ENCODE measurements at places on chromosomes 16 and 17.

- DNase-seq, result no peak
Measured at GRCh38 chr16:89843409-89844350, 15.4 kb downstream of the SPIRE2 start.

- DNase-seq, result no peak
Measured at GRCh38 chr16:56975714-56976113, 13.6 kb upstream of the NLRC5 start.

- DNase-seq, result no peak
Measured at GRCh38 chr17:6894206-6894528, 62.6 kb upstream of the TEKT1 start.

- no peak for DNase-seq
Measured at GRCh38 chr16:17330044-17330443, 140.7 kb downstream of the XYLT1 start.

DNA sequence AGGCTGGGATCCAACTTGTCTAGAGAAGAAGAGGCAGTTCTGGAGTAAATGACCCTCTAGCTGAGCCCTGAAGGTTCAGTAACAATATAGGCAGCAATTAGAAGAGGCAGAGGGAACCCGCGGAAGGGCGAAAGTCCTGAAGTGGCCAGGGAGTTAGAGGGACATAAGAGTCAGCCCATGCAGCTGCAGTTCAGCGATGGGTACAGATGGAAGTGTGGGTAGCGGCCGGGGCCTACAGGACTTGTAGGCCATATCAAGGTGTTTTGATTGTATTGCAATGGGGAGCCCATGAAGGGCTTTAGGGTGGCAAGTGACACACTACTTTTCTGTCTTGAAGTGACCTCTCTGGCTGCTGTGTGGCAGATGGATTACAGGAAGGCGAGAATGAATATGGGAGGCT is 3.0 kb downstream of the ELAC2 start:
- DNase-seq, result no peak

GRCh38 chr16:86073103-86073625 is 174.2 kb downstream of the IRF8 start:
- DNase-seq, result no peak

- no peak for DNase-seq
Measured at GRCh38 chr16:17354141-17354601, 116.6 kb downstream of the XYLT1 start.

DNA sequence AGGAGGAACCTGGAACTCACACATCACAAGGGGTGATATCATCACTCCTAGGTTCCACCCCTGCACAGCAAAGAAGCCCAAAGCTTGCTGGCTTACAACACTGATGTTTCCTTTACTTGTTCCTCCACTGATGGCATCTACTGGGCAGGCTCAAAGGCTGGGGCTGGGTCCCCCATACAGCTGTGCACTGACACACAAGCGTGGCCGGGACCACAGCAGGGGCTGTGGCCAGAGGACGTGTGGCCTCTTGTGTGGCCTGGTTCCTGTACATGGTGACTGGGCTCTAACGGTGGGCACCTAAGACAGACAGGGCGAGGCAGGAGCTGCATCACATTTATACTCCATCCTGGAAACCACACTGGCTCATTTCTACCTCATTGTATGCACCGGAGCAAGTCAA is 264.4 kb upstream of the FOXF1 start:
- no peak for DNase-seq

DNA sequence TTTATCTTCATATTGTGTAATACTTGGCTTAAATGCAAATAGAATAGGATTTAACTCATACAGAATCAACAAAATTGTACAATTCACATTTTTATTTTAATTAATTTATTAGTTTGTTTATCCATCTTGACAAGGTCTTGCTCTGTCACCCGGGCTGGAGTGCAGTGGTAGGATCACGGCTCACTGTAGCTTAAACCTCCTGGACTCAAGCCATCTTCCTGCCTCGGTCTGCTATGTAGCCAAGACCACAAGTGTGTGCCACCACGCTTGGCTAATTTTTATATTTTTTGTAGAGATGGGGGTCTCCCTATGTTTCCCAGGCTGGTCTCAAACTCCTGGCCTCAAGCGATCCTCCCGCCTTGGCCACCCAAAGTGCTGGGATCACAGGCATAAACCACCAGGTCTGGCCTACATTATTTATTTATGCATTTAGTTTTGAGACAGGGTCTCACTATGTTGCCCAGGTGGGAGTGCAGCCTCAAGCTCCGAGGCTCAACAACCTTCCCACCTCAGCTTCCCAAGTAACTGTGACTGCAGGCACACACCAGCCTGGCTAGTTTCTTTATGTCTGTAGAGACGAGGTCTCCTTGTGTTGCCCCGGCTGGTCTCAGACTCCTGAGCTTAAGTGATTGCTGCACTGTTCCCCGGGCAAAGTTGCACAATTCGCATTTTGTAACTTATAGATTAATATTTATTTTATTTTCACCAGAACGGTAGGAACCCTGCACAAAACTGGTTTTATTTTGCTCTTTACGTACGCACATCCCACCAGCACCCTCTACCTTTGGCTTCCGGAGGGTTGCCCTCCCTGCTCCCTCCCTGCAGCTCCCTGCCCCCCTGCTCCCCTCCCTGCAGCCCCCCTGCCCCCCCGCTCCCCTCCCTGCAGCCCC is 4.9 kb downstream of the DPEP1 start:
- DNase-seq, result no peak

- no peak for DNase-seq
Measured at GRCh38 chr16:24826096-24826690, 19.6 kb upstream of the SLC5A11 start.

DNA sequence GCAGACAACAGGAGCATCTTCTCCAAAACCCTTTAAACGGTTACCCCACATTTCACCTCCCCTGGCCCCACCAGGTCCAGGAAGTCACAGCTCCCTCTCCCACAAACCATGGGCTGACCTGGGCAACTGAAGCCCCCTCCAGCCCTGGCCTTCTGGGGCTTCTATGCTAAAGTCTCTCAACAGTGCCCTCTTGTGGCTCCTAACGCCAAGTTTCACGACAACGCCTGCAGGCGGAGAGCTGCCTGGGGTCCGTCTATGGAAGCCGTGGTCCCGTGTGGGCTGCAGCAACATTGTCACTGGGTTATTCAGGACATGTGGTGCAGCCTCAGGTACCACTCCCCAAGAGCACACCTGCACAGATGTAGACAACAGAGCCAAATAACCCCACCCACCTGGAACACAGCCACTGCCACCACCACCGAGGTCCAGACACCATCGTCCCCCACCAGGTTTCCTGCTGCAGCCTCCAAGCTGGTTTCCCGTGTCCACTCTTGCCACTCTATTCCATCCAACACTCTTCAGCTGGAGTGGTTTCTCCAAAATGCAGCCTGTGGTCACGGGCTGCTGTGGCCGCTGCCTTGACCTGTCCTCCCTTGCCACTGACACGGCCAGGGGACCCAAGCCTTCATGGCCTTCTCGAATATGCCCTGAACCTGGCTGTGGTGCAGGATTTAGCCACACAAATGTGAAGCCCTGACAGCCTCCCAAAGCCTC is 19.1 kb downstream of the C16orf95 start:
- no peak for DNase-seq

DNA sequence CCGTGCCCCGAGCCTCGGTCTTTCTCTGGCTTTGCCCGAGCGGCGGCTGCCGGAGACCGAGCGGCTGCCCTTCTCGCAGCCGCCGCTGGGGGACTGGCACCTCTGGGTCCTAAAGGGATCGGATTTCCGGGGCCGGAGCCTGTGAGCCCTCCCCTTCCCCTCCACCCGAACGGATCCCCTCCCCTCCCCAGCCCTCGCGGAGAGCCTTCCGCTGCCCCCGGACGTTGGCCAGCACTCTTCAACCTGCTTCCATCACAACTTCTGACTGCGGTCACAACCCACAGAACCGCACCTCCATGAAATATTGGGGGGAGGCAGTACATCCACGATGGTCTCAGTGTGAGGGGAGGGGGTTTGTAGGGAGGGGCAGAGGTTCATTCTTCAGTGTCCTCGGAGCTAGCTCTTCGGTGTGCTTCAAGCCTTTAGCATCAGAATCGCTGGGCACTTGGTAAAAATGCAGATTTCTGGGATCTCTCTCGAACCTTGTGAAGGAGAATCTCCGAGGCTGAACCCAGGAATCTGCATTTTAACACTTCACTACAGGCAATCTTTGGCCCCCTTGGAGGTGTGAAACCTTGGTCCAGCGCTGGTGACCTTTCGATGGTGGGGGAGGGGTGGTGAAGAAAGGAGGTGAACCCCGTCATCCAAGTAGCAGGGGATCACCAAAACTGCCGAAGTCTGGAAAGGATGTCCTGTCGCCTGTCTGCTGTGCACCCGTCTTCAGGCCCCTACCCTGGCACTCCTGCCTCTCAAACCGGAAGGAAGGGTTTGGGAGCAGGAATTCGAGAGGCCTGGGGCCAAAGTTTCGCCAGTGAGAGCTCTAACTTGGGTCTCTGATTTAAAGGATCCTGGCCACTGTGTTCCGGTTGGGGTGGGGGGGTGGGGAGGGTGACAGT is 812 bp upstream of the PPP1R9B start:
- DNase-seq, result peak; percentile 86

- peak; percentile 3 for DNase-seq
Measured at GRCh38 chr16:22898874-22899348, 84.9 kb downstream of the HS3ST2 start.

DNA sequence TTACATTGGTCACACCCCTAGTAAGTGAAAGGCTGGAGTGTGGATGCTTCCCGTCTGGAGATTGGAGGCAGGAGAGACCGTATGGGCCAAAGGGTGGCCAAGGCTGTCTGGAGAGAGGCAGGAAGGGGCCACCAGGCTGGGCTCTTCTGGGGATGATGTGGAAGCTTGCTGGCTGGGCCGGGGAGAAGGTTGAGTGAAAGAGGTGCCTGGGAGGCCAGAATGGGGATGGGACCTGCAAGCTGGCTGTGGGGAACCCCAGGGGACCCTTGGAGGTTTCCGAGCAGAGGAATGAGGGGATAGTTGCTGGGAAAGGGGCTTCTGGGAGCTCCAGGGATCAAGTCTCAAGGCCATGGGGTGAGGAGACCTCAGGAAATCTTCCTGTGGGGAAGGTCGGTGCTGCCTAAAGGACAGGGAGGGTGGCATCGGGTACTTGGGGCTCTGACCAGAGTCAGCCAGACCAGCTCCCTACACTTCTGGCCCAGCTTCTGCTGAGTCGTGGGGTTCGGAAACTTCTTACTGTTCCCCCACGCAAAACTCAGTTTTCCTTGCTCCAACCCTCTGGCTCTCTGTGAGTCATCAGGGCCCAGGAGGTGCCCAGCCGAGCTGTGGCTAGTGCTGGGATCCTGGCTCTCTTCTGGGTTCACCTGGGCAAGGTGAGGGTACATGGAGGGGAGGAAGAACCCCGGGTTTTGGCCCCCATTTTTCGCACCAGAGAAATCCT is 3.1 kb downstream of the MRC2 start:
- DNase-seq, result no peak

DNA sequence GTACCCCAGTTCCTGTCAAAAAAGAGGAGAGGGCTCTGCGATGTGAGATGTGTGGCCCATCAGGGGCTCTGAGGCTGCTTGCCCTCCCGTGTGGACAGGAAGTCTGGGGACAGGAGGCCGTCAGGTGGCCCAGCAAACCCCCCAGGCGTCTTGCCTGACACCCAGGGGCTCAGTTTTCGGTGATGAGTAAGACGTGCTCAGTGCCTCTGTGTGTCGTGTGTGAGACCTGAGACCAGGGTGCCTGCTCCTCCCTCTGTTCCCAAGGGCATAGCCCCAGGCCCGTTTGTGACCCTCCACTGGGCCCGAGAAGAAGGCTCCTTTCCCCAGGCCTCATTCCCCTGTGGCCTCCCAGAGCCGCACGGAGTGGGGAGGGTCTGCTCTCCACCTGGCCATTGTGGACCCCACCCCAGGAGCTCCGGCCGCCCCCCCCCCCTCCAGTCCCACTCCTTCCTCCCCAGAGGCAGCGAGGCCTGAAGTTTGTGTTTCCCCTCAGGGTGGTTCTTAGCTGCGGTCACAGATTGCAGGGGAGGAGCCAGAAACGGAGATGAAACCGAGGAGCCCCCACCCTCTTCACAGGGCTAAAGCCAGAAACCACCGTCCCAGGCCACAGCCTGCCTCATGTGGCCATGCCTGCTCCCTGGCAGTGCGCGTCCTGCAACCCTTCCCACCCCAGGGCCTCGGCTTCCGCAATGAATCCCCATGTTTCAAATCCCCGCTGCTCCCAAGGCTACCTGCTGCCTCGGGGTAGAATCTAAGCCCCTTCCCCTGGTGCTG is 4.9 kb upstream of the ACTG1 start:
- DNase-seq, result no peak

GRCh38 chr16:84308120-84308519 is 13.4 kb downstream of the WFDC1 start:
- DNase-seq, result no peak

DNA sequence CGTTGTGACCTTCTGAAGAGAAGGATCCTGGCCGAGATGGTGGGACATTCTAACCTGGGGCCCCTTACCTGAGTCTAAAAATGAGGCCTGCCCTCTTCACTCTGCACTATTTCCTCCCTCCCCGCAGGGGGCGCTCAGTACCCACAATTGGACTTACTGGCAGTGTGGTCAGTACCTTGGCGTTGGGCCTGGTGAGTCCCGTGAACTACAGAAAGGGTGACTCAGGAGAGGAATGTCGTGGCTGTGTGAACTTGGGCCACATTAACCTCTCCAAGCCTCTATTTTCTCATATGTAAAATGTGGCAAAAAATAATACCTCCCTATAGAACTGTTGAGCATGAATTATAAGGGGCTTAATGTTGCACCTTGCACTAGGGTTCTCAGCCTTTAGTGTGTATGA is 3.9 kb downstream of the RSAD1 start:
- peak; percentile 65 for DNase-seq

DNA sequence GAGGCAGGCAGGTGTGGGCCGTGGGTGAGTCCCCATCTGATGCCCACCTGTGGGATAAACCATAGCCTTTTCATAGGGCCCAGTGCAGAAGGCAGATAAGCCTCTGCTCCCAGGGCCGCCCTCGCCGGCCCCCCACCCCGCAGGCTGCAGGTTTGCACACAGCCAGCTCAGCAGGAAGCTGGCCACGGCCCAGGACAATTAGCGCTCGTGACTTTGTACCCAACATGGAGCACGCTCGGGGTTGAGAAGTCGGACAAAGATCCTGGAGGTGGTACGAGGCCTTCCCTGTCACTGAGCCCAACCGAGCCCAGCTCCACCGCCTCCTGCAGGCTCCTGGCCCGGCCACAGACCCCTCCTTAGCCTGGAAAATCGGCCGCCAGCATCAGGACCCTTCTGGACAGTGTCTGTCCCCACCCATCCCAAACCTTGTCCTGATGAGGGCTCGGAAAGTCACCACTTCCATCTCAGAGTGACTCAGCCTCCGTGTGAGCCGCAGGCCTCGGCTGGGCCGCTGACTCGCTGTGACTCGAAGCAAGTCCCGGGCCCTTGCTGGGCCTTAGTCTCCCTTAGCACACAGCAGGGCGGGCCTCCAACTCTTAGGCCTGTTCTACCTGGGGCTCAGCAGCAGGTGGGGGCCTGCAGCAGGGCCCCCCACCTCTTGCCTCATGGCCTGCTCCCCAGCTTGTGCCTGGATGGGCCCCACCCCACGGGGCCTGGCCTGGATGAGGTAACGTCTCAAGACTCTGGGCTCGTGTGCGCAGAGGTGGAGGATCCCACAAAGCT is 22.7 kb downstream of the FAM83G start:
- DNase-seq, result no peak

GRCh38 chr16:89921702-89922476 is 1.3 kb upstream of the TUBB3 start:
- no peak for DNase-seq

All from stimulated activated naive CD4-positive, alpha-beta T cell treated with Interleukin-2 at 50 U/mL for 16 hours (primary cell).